ENCODE measurements at places on chromosomes 7 and 10.

DNA sequence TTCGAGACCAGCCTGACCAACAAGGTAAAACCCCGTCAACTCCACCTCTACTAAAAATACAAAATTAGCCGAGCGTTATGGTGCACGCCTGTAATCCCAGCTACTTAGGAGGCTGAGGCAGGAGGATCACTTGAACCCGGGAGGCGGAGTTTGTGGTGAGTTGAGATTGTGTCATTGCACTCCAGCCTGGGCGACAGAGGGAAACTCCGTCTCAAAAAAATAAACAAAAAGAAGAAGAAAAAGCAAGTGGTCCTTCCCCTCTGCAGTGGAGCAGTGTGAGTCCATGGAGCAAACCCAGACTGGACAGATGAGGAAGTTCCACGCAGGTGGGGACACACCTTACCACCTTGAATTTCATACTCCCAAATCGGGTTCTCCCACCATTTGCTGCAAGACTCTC is 13.1 kb upstream of the SERPINE1 start:
- DNase-seq, result no peak

DNA sequence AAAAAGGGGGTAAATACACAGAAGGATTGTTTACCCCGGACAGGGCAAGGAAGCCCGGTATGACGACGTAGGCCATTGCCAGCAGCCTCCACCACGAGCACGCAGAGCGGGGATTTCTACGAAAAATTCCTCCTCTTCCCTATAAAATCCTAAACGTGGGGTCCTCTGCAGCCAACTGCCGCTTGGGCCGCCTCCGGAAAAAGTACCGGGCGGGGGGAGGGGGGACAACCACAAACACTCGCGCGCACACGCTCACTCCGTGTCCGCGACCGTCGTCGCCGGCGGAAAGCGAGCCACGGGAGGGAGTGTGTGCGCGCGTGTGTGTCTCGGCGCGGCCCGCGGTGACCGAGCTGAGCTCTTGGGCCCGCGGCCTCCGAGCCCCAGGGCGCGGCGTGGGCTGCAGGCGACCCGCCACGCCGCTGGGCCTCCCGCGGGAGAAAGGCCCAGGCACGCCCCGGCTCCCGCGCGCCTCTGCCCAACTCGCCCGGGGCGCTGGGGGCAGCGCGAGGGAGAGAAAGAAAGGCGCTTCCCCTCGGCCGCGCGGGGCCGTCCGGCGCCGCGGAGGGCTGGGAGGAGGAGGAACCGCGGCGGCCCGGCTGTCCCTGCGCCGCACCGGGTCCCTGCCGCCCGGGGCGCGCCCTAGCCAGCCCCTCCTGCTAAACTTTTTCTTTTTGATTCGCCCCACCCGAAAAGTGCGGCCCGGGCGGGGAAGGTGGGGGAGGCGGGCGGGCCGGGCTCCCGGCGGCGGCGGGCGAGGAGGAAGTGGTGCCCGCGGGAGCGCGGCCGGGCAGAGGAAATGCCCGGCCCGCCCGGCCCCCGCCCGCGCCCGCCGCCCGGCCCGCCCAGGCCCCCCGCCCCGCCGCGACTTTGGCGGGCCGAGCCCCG is 1.5 kb downstream of the CTBP2 start:
- DNase-seq, result no peak

GRCh38 chr10:44814929-44815328 is 96.2 kb upstream of the TMEM72 start:
- DNase-seq, result no peak

DNA sequence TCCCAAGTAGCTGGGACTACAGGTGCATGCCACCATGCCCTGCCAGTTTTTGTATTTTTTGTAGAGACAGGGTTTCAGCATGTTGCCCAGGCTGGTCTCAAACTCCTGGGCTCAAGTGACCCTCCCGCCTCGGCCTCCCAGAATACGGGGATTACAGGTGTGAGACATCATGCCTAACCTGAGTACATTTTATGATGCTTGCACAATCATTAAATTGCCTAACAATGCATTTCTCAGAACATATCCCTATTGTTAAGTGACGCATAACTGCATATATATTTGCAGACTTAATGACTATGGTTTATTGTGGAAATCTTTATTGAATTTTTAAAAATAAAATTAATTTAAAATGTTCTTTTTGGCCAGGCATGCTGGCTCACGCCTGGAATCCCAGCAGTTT is 30.7 kb downstream of the INA start:
- no peak for DNase-seq

DNA sequence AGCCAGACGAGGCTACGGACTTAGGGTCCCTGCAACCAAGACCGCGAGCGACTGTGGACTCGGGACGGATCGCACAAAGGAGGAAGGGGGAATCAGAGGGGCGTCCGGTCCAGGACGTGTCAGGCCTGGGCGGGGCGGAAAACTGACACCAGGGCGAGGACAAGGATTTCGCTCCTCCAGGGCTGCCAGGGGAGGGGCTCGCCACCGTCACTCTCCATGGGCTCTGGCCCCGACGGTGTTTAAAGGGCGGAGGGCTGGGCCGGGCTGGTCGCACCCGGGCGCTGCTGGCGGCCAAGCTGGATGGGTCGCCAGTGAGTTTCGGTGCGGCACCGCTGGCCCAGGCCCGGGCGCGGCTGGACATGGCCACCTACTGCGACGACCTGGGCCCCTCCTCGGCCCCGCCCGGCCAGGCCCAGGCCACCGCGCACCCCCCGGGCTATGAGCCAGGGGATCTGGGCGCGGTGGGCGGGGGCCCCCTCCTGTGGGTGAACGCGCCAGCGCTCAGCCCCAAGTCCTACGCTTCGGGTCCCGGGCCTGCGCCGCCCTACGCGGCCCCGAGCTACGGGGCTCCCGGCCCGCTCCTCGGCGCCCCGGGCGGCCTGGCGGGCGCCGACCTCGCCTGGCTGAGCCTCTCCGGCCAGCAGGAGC is at the start of gene FOXI2:
Gene FOXI2 (plus strand): TSS at position 271 of the 648 bp plus-strand sequence. CDS start 89 bp downstream, at position 360.
- no peak for DNase-seq

DNA sequence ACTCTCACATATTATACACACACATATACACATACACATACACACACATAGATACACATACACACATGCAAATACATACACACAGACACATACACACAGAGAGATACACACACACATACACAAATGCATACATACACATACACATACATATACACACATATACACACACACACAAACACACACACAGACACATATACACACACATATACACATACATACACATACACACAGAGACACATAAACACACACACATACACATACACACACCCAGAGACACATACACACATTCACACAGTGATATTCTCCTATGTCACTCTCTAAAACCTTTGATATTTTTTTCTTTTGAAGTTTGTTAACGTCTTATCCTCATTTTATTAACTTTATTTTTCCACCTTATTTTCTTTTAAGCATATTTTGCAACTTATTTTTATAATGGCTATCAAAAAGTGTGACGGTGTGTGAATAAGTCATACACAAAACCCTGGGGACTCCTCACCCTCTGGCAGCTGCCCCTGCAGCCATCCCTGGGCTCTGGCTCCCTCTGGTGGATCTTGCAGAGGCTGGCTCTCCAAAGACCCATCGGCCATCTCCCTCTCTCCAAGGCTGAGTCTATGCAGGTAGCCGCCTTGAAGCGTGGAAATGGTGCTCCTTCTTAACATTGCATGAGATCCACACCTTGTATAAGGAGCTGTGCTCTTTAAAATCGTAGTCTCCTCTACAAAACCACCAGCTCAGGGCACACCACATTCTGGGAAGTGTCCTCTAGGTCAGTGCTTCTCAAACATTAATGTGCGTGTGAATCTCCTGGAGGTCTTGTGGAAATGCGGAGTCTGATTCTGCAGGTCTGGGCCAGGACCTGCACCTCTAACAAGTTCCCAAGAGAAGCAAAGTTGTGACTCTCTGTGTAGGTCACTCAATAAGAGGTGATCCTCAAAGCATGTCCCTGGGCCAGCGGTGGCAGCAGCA is 4.1 kb upstream of the C10orf120 start:
- DNase-seq, result peak; percentile 54

DNA sequence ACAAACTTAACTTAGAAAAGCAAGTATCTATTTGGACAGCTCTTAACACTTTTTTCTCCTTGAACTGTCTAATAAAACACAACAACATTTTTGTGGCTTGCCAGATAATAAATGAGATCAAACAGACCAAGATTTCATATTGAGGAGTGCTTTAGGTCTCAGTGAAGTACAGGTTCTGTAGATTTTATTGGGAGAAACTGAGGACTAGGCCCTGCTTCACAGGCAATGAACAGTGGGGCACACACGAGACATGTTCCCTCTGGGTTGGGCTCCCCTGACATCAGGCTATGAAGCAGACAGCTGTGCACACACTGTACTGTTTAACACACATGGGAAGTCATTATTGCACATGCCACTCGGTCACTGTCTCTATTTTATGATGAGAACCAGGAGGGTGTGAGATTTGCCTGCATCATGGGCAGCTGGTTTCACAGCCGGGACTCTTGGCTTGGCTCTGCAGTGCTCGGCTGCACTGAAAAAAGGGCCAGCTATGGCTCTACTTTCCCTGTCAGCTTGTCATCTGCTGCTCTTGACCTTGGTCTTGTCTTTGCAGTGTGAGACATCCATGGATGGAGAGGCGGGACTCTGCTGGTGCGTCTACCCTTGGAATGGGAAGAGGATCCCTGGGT is 4.2 kb downstream of the IGFBP1 start:
- DNase-seq, result no peak

GRCh38 chr10:123996302-123996701 is 97.1 kb downstream of the CHST15 start:
- no peak for DNase-seq

- no peak for DNase-seq
These were observed 100.6 kb downstream of the OAT start for GRCh38 chr10:124318076-124318475.

DNA sequence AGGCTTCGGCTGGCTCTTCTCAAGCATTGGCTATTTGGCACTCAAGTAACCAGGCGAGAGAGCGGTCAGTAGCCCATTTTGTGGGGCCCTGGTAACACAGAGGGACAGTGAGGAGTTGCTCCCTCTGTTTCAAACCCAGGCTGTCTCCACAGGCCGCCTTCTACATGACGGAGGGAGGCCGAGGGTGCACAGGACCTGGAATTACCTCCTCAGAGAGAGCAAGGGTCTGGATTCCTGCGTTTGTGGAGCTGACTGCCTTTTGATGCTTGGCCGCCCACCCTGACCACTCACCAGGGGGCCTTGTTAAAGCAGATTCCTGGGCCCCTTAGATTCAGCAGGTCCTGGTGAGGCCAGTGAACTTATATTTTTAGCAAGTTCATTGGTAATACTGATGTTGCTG is 12.3 kb downstream of the UPP1 start:
- DNase-seq, result no peak

DNA sequence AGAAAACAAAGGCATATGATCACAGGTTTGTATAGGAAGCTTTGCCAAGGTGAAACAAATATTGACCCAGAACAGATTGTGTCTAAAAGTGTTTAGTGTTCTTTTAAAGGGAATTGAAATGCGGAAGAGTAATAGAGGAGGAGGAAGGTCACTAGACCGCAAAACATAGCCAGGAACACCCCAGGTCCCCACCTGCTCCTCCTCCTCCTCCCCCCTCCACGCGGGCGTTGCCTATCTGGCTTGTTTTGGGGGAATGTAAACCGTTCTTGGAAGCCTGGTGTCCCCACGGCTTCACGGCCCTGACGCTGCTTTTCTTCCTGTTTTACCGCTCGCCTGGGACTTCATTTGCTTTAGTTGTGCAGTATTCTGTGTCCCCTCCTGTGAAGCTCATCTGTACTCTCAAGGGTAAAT is 81.0 kb upstream of the PFKP start:
- no peak for DNase-seq

DNA sequence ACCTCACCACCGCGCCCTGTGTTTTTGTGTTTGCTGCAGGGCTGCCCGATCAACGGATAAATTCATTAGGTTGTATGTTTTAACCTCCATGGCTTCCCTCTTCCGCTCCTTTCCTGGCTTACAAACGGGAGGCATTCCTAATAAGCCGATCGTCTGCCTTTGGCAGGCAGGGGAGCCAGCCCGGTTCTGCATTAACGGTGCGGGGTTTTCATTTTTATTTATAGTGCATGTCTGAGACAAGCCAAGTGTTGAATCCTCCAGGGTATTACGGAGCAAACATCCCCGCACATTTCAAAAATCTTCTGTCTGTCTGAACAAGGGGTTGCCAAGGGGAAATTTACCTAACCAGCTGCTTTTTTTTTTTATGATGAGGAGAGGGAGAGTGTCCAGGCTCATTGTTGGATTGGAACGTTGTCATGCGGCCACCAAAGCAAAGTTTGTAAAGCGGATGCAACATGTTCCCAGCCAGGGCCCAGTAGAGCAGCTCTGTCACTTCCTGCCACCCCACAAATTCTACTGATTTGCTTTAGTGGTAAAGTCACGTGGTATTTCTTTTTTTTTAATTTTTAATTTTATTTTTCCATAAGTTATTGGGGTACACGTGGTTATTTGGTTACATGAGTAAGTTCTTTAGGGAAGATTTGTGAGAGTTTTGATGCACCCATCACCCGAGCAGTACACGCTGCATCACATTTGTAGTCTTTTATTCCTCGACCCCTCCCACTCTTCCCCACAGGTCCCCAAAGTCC is 92.3 kb upstream of the BAIAP2L1 start:
- no peak for DNase-seq

DNA sequence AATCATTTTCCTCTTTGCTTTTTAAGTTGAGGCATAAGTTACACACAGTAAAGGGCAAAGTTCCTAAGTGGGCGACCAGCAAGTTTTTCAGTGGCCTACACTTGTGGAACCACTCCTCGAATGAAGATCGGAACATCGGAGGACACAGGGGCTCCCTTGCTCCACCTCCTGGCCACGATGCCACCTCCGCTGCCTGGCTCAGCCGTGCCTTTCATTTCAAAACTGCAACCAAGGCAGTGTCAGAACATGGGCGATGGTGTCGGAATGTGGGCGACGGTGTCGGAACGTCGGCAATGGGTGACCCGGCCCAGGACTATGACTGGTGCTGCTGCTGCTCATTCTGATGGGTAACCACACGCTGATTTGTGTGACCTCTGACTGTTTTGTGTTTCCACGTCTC is 9.6 kb upstream of the VIPR2 start:
- DNase-seq, result no peak

- DNase-seq, result no peak
These were observed 93.8 kb downstream of the C1GALT1 start for GRCh38 chr7:7276161-7276560.

DNA sequence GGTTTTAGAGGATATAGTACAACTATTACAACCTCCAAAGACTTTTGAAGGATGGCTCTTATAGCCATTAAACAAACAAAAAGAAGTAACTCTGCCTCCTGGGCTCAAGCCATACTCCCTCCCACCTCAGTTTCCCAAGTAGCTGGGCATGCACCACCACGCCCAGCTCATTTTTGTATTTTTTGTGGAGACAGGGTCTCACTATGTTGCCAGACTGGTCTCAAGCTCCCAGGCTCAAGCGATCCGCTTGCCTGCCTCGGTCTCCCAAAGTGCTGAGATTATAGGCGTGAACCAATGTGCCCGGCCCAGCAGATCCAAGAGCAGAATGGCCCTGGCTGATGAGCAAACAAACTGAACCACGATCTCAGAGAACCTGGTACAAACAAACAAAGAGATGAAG is 16.0 kb downstream of the NANOS1 start:
- DNase-seq, result no peak

GRCh38 chr7:93910076-93910994 is 4.0 kb downstream of the GNGT1 start:
- DNase-seq, result no peak

GRCh38 chr10:31883397-31883796 is 45.2 kb downstream of the ARHGAP12 start:
- no peak for DNase-seq

- no peak for DNase-seq
These were observed 539.9 kb upstream of the C7orf33 start for GRCh38 chr7:148050492-148051158.
